ENCODE measurements at places on chromosomes 7 and 10.
A peak's percentile ranks its signal among the peaks of the same experiment; 100 is the strongest.

- no peaks in the 10 kb centered on the region for H3K27me3 ChIP-seq
- H3K4me1 ChIP-seq = no peaks in the 10 kb centered on the region
- no peak overlapping the region for H3K4me3 ChIP-seq
- H3K27ac ChIP-seq = no peak overlapping the region
These were observed 94.7 kb downstream of the ZNRF2 start for GRCh38 chr7:30379131-30379530.

DNA sequence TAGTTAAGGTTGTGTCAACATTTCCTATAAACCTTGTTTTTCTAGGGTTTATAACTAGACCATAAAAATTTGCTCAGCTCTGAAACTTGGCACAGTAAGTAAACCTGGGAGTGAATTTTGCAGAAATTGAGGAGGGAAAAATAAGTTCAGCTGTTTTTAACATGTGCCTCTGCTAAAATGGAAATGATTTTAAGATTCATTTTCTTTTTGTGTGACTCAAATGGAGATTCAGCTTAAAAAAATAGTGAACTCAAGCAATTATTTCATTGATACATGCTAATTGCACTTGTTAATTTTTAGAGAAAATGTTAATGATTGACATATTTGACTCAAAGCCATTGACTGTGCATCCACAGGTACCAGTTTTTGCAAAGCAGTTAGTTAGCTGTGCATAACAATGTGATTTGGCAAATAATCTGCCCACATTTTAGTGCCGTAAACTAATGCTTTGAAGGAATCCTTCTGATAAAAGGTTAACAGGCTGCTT is 68.5 kb upstream of the ZNF438 start:
- H3K36me3 ChIP-seq = no peaks in the 10 kb centered on the region
- no peak overlapping the region for H3K4me3 ChIP-seq
- H3K27ac ChIP-seq = no peak overlapping the region
- no peak for ATAC-seq
- H3K4me1 ChIP-seq = peaks cover 22% of the 10 kb centered on the region

DNA sequence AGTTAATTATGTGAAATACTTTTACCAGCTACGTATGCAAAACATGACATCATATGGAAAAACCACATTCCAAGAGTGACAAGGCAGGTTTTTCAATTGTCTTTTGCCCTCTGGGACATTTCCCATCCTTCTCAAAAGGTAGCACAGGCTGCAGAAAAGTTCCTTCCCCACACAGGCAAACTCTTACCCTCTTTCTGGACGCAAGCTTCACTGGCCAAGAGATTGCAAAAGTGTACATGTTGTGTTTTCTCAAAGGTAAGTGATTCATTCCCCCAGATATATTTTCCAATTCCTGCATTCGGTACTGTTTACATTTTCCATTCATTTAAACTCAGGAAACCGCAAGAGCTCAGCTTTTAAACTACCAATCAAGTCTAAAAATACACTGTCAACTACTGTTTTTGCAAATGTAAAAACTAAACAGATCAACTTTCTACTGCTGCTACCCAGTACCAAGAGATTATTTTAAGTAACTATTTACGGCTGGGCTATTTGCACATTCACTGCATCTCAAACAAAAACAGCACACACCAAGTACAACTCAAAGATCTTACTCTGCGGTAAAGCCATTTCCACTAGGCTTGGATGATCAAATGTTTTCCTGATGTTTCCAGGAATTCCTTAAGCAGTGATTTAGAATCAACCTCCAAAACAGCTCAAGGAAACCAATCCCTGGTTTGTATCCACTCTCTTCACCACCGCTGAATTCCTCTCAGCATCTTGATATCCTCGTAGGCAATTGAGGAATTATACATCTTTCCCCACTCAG is 233.6 kb upstream of the CCDC6 start:
- H3K36me3 ChIP-seq = peaks cover 12% of the 10 kb centered on the region
- H3K4me1 ChIP-seq = no peaks in the 10 kb centered on the region
- no peak overlapping the region for H3K27ac ChIP-seq
- H3K27me3 ChIP-seq = no peaks in the 10 kb centered on the region

GRCh38 chr10:117936141-117936540 is 110.6 kb downstream of the RAB11FIP2 start:
- H3K36me3 ChIP-seq = no peaks in the 10 kb centered on the region
- no peak overlapping the region for H3K4me3 ChIP-seq
- H3K27ac ChIP-seq = no peak overlapping the region
- H3K4me1 ChIP-seq = no peaks in the 10 kb centered on the region
- no peaks in the 10 kb centered on the region for H3K27me3 ChIP-seq

DNA sequence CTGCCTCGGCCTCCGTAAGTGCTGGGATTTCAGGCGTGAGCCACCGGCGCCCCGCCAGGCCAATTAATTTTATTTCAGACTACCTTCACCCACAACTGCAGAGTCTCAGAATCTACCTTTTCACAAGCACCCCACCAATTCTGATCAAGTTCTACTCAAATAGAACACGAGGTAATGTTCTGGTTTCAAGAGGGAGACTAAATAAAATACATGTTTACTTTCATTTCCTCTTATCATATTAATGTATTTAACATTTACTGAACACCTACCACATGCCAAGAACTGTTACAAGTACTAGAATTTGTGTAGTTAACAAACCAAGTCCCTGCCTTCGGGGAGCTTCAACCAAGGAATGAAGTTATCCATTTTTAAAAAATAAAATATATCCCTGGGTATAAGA is 25.5 kb upstream of the RGS10 start:
- no peaks in the 10 kb centered on the region for H3K36me3 ChIP-seq
- no peaks in the 10 kb centered on the region for H3K27me3 ChIP-seq
- H3K4me1 ChIP-seq = peaks cover 13% of the 10 kb centered on the region
- peak overlapping the region; percentile 54 for H3K4me3 ChIP-seq
- H3K27ac ChIP-seq = no peak overlapping the region
- ATAC-seq = peak; percentile 34

DNA sequence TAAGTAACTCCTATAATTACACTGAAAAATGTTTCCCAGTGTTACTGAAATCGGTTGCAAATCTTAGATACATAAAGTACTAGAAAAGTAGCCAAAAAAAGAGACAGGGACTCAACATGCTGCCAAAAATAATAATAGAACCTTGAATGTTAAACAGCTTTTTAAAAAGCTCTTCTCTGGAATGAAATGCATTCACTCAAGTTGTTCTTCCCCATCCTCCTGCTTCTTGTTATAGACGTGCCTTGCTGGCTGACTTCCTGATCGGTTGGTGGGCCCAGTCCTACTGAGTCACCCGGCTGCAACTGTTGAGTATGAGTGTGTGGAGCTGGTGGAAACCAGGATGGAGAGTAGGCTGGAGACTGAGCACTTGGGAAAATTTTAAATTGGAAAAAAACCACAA is 30.6 kb upstream of the RAPGEF5 start:
- H3K36me3 ChIP-seq = no peaks in the 10 kb centered on the region
- H3K4me3 ChIP-seq = no peak overlapping the region
- H3K27me3 ChIP-seq = peaks cover 44% of the 10 kb centered on the region
- H3K27ac ChIP-seq = no peak overlapping the region
- peaks cover 6% of the 10 kb centered on the region for H3K4me1 ChIP-seq

- H3K4me3 ChIP-seq = no peak overlapping the region
- peaks cover 39% of the 10 kb centered on the region for H3K27me3 ChIP-seq
- ATAC-seq = no peak
- H3K27ac ChIP-seq = no peak overlapping the region
- no peaks in the 10 kb centered on the region for H3K36me3 ChIP-seq
These were observed 5.9 kb upstream of the LAMB1 start for GRCh38 chr7:108008827-108009226.

GRCh38 chr10:126060261-126060931 is 164.0 kb downstream of the FANK1 start:
- no peaks in the 10 kb centered on the region for H3K36me3 ChIP-seq
- H3K4me3 ChIP-seq = no peak overlapping the region
- no peak overlapping the region for H3K27ac ChIP-seq
- no peak for ATAC-seq

DNA sequence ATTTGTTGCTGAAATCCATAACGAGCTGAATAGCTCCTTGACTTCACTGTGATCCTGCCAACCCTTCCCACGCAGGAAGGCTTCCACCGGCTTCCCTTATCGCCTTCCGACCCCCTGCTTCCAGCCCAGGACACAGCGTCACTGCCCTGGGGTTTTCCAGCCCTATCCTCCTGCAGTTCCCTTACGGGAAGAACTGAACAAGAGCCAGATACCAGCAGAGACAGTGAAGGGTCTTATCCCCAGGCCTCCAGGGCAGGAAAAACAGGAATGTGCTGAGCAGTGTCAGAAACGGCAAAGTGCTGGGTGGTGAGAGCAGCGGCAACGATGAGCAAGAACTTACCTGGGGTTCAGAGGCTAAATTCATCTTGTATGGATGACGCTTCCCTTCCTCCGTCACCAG is 22.4 kb downstream of the PDLIM1 start:
- peak overlapping the region; percentile 22 for H3K27ac ChIP-seq
- no peaks in the 10 kb centered on the region for H3K27me3 ChIP-seq
- peaks cover 39% of the 10 kb centered on the region for H3K4me1 ChIP-seq

GRCh38 chr10:13867822-13868221 is 281.1 kb downstream of the PRPF18 start:
- peaks cover 24% of the 10 kb centered on the region for H3K4me1 ChIP-seq
- no peak overlapping the region for H3K27ac ChIP-seq
- peaks cover under 1% of the 10 kb centered on the region for H3K27me3 ChIP-seq
- no peak overlapping the region for H3K4me3 ChIP-seq
- no peak for ATAC-seq

DNA sequence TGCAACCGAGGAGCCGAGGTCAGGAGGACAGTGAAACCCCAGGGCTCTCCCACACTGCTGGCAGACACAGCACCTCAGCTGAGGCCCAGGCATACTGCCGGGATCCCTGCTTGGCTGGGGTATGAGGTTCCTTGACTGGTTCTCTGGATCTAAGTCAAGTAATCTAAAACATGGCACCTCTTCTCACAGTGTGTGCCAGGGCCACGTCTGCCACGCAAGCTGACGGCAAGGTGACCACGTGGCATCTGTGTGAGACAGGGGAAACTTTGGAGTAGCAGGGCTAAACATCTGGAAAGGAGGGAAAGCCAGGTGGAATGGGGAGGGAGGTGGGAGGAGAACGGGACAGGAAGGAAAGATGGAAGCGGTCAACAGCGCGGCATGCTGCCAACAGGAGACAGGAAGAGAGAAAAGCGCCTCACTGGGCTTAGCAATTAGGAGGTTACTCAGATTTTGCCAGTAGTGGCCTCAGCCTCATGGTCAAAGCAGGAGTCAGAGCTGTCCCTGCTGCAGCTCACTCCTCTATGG is 103.7 kb downstream of the CXCL12 start:
- H3K4me1 ChIP-seq = no peaks in the 10 kb centered on the region
- peak; percentile 9 for ATAC-seq

- peaks cover 35% of the 10 kb centered on the region for H3K36me3 ChIP-seq
- H3K27me3 ChIP-seq = no peaks in the 10 kb centered on the region
- no peak overlapping the region for H3K27ac ChIP-seq
- no peak overlapping the region for H3K4me3 ChIP-seq
- H3K4me1 ChIP-seq = no peaks in the 10 kb centered on the region
- peak; percentile 51 for ATAC-seq
These were observed 21.5 kb downstream of the BTAF1 start for GRCh38 chr10:91944880-91945630.

DNA sequence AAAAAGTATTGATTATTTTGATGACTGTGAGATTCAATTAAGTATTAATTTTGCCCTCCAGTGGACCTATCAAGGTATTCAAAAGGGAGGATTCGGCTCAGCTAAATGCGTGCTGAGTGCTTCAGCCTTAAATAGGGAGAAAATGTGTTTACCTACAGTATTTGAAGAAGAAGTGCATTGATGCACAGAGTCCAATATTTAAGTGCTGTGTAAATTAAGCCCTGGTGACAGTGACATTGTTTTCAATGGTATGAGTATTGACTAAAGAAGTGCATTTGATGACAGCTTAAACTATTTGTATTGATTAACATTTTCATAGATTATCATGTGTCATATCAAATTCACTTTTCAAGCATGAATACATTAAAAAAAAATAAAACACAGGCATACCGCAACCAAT is 106.6 kb downstream of the POU6F2 start:
- H3K4me1 ChIP-seq = no peaks in the 10 kb centered on the region
- no peak for ATAC-seq
- H3K36me3 ChIP-seq = no peaks in the 10 kb centered on the region
- no peak overlapping the region for H3K27ac ChIP-seq
- H3K27me3 ChIP-seq = peaks cover 39% of the 10 kb centered on the region

DNA sequence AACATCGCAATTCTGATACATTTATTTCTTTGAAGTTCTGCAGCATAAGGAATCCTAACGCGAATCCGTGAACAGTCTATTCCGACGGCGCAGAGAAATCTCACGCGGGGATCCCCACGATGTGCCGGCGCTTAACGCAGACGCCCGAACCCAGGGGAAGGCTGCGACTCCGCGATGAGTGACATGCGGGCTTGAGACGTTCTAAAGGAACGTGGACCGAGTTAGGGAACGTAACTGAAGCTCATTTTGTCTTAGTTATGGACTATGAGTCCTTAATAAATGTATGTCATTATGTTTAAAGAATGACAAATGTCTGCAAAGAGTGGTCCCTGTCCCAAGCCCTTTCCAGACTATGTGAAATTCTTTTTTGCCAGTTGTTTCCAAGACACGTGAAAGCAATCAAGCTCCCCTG is 995 bp upstream of the PARD3 start:
- peak overlapping the region; percentile 62 for H3K4me3 ChIP-seq
- peaks cover 50% of the 10 kb centered on the region for H3K27me3 ChIP-seq
- ATAC-seq = no peak
- peaks cover 11% of the 10 kb centered on the region for H3K4me1 ChIP-seq
- no peak overlapping the region for H3K27ac ChIP-seq
- no peaks in the 10 kb centered on the region for H3K36me3 ChIP-seq

DNA sequence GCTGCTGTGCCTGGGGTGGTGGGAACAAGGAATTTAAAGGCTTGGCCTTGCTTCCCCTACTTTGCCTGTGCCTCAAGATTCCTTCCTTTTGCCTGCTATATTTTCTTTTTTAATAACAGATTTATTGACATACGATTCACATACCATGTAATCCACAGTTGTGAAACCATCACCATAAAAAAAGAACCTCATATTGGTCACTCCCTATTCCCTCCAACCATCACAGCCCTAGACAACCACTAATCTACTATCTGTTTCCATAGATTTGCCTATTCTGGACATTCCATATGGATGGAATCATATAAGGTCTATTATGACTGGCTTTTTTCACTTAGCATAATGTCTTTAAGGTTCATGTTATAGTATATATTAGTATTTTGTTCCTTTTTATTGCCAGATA is 59.3 kb upstream of the TRIM8 start:
- peaks cover 6% of the 10 kb centered on the region for H3K4me1 ChIP-seq
- no peak overlapping the region for H3K27ac ChIP-seq
- H3K4me3 ChIP-seq = no peak overlapping the region
- ATAC-seq = no peak
- no peaks in the 10 kb centered on the region for H3K27me3 ChIP-seq
